SK-N-MC (cell line): ENCODE measurements at places on chromosomes 7 and 10.

DNA sequence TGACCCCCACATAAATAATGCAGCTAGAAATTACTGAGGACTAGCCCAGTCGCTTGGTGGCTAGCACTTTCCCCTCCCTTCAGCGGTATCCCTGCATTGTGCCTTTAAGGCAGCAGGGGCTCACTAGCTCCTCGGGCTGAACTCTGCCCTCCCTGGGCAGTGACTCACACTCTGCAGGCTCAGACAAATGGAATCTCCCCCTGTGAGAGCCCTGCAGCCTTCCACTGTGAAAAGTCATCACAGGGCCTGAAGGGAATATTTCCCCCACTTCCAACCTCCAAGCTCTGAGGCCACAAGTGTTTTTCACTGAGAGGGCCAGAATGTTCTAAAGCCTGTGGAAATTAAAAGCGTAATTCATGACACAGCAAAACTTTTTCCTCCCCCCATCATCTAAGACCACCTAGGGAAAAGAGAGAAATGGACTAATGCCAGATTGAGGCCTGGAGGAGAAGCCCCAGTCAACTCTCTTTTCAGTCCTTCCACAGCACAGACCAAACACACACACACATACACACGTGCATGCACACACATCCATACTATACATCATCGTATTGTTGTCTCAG lies 93.6 kb upstream of the COL1A2 start:
- DNase-seq = no peak

GRCh38 chr7:98049034-98049433 lies 57.6 kb upstream of the LMTK2 start:
- no peak for DNase-seq

GRCh38 chr10:15719049-15719898 lies 448 bp downstream of the ITGA8 start:
- no peak for DNase-seq

- no peak for DNase-seq
These were observed 29.4 kb upstream of the AMPH start for GRCh38 chr7:38660427-38661099.

DNA sequence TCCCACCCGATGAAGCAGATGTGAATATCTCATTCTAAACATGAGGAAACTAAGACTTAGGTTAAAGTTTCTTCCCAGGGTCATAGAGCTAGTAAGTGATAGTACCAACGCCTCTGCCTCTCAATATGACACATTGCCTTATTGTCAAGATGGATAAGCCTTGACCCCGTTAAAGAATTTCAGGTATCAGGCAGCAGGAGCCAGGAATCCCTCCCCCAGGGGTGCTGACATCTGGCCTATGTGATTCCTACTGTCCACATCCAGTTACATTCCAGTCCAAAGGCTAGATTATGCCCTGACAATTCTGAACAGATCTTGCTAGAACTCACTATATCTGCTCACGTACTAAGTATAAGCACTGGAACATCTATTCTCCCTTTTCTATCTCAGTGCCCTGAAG lies 58.0 kb upstream of the ASAH2 start:
- DNase-seq = no peak

- no peak for DNase-seq
These were observed 136.7 kb downstream of the CELF2 start for GRCh38 chr10:11154333-11154732.

GRCh38 chr10:130022511-130023299 lies 58.6 kb upstream of the EBF3 start:
- DNase-seq = no peak

- no peak for DNase-seq
These were observed 807 bp upstream of the MINPP1 start for GRCh38 chr10:87503886-87504285.

GRCh38 chr10:510415-510881 lies 179.0 kb downstream of the DIP2C start:
- no peak for DNase-seq

GRCh38 chr10:60353519-60354258 lies 36.0 kb downstream of the ANK3 start:
- no peak for DNase-seq

DNA sequence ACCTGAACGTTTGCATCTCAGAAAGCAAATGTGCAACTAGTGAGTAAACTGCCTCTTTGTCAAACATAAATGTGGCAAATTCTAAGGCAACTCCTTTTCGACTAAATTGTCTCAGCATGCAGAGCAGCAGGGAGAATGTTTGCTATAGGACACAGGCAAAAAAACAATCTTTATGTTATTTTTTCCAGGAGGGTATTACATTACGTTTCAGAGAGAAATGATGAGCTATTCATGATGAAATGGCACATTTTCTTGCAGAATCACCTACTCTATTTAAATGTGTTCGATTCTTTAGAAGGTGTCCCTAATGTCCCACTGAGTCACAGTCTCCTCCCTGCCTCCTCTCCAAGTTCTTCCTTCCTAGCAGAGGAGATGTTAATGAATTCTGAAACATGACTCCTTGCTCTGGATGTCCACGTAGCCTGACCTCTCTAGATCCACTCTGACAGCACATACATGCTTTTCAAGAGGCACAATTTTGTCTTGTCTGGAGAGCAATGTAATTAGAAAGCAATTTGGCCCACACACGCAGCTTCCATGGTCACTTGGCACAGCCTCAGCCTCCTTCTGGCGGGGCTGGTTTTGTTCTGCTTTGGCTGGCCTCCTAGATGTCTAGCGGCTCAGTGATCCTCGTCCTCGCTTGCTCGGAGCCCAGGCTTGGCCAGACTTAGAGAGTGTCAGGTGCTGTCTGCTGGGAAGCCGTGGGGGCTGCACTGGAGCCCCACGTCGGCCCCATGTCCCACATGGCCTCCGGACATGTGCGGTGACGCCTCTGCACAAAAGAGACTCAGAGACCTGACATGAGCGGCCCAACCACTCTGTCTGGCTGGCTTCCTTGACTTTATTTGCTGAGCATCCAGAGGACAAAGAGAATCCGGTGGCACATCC lies 125.7 kb upstream of the ZNF438 start:
- DNase-seq = no peak

DNA sequence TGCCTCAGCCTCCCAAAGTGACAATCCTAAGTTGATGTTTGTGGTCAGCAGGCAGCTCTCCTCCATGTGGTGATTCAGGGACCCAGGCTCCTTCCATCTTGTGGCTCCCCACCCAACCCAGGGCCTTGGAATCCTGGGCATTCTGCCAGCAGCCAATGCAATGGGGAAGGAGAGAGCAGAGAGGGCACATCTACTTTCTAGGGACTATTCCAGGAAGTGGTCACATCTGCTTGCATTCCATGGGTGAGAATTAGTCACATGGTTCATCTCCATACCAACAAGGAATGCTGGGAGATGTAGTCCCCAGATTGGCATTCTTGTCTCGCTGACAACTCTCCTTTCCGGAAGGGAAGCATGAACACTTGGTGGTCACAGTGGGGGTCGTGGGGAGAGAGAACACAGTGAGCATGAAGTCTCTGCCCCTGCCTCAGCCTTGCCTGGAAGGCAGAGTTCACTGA lies 9.9 kb upstream of the SRRM3 start:
- DNase-seq = no peak

- DNase-seq = no peak
These were observed 155.1 kb upstream of the FZD8 start for GRCh38 chr10:35797187-35797586.

DNA sequence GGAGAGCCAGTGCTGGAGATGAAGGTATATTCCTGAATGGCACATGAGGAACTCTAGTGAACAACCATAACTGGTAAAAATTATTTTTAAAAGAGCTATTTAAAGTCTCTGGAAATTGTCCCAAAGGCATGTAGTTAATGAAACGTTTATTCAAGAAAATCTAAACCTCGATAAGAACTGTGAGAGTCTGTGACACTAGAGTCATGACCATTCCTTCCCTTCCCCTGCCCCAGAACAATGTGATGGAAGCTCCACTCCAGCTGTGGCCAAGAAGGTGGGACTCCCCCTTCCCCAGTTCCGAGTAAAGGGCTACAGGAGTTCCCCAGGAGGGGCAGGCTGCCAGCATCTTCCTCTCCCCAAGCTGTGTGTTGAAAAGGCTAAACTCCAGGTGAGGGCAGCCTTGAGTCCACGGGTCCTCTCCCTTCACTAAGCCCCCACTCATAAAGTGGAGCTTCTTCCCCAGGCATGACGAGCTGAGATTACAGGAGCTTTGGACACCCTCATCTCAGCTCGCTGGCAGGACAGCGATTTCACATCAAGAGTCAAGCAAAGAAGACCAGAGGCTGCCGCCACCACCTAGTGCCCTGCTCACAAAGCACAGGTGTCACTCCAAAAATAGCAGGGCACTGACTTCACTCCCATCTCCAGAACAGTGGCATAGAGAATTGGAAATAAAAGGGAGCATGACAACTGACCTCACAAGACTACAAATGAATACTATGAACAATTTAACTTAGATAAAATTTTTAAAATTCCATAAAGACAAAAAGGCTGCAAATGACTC lies 68.5 kb downstream of the NHLRC2 start:
- DNase-seq = no peak

- no peak for DNase-seq
These were observed 32.0 kb upstream of the STRIP2 start for GRCh38 chr7:129401967-129402860.

- DNase-seq = no peak
These were observed 95.6 kb upstream of the KIF5B start for GRCh38 chr10:32151871-32152270.
